KBM-7 (cell line): ENCODE measurements at places on chromosomes 4 and X.
A peak's percentile ranks its signal among the peaks of the same experiment; 100 is the strongest.

- no peak for DNase-seq
Measured at GRCh38 chr4:91795947-91796346, 507.8 kb upstream of the GRID2 start.

DNA sequence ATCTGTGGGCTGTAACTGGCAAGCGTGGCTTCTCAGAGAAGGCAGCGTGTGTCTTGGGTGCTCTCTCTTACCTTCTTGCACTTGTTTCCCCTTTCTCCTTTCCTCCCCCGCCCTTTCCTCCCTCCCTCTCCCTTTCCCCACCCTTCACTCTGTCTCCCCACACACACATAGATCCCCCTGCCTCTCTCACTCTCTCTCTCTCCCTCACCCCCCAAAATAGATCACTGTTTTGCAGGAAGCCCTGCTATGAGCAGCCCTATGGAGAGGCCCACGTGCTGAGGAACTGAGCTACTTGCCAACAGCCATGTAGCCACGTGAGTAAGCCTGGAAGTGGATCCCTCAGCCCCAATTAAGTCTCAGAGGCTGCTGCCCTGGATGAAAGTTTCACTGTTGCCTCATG lies 4.3 kb upstream of the PNMA6E start:
- DNase-seq, result no peak

DNA sequence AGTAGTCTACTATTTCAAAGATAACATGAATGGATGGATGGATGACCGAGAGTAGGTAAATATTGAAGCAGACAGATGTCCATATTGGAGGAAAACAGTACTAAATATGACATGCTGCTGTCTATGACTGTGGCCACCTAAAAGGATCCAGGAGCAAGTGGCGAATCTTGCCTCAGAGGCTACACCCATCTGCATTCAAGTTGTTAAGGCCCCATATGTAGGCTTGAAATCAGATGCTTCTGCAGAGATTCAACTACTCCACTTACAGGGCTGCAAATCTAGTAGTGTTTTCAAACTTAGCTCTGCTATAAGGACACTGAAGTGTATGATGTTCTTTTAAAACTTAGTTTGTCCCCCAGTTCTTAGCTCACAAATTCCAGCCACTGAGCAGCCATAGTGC lies 28.9 kb downstream of the SEPSECS start:
- DNase-seq, result no peak

DNA sequence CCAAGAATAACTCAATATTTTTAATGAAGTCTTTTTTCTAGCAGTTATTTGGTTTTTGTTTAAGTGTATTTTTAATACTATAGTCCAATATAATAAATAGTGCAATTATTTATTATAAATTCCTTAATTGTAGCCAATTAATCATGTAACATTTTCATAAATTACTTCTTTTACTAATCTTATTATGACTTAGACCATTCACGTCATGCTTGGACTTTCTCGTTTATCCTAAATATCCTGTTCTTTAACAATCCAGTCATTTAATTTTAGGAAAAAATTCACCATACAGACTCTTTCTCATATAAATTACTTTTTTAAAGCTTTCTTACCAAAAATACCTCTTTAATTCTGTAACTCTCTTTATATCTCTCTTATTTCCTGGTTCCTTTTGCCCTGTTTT lies 350.1 kb downstream of the AR start:
- peak; percentile 23 for DNase-seq

DNA sequence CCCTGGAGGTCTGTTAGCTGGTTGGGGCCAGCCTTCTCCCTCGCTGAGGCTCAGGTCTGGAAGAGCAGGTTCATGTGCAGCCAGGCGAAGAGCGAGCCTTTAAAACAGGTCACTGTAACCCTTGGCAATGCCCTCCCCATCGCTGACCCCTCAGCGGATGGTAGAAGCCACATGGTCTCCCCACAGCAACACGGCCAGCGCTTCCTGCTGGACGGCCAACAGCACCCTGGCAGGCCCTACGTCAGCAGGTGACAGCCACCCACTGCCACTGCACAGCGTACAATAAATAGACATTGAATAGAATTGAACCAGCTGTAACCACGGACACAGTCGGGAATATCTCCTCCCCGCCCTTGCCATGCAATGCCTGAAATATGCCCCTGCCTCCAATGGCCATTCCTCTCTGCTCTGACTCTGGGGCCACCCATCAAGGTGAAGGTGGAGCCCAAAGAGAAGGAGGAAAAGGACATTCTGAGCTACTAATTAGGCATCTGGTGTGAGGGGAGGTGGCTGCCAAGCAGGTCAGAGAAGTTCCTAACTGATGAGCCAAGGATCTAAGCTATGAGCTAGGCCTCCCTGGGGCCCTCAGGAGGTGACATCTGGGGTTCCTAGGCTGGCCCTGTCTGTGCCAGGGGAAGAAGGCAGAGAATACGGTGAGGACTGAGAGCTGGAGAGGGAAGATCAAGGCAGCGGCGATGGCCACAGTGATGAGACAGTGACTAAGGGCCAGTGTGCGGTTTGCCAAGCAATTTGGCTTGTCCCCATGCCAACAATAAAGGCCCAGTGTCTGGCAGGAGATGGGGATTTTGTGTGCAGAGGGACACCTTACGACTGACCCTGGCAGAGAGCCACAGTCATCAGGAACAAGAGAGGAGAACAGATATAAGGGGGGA lies 202.3 kb downstream of the BCOR start:
- DNase-seq, result no peak

- peak; percentile 24 for DNase-seq
Measured at GRCh38 chr4:141142423-141142822, 9.2 kb upstream of the RNF150 start.

- DNase-seq, result no peak
Measured at GRCh38 chr4:6126971-6127745, 73.2 kb downstream of the JAKMIP1 start.
